ENCODE measurements at places on chromosomes 2 and 18. TPM values are rescaled to one million over a fixed set of nuclear protein-coding genes. Genes with fewer than 3 reads are reported as not detected.

HK2 gene
- total RNA-seq: 8.1 TPM

SS18 gene
- total RNA-seq: 88.9 TPM

GCKR gene
- 0.61 TPM for total RNA-seq

ALPG gene
- 2.4 TPM for total RNA-seq

GRCh38 chr2:64059270-64059669 lies 40.0 kb upstream of the VPS54 start:
- H3K4me3 ChIP-seq: no peak overlapping the region
- DNase-seq: no peak
- peaks cover 5% of the 10 kb centered on the region for H3K4me1 ChIP-seq
- H3K27ac ChIP-seq: no peak overlapping the region

GRCh38 chr2:7437141-7437540 lies 519.9 kb downstream of the RNF144A start:
- H3K4me3 ChIP-seq: no peak overlapping the region
- H3K27ac ChIP-seq: no peak overlapping the region
- H3K27me3 ChIP-seq: peaks cover 1% of the 10 kb centered on the region
- H3K4me1 ChIP-seq: no peaks in the 10 kb centered on the region
- DNase-seq: no peak

DNA sequence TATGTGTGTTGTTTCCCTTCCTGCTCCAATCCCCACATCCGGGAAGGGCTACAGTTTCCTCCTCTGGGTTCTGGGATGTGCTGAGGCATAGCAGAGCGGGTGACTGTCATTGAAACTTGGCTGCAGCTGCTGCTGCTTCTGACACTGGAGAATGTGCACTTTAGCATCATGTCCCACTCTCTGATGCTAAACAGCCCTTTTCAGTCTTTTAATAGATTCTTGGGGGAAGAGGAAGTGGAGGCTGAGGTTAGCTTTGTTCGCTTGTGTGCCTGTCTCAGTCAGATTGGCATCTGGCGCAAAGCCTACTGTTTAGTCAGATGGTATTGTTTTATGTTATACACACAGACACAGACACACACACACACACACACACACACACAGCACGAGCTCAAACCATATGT lies 136.5 kb upstream of the RND3 start:
- H3K36me3 ChIP-seq: no peaks in the 10 kb centered on the region
- peaks cover 2% of the 10 kb centered on the region for H3K27me3 ChIP-seq
- no peak for DNase-seq

DNA sequence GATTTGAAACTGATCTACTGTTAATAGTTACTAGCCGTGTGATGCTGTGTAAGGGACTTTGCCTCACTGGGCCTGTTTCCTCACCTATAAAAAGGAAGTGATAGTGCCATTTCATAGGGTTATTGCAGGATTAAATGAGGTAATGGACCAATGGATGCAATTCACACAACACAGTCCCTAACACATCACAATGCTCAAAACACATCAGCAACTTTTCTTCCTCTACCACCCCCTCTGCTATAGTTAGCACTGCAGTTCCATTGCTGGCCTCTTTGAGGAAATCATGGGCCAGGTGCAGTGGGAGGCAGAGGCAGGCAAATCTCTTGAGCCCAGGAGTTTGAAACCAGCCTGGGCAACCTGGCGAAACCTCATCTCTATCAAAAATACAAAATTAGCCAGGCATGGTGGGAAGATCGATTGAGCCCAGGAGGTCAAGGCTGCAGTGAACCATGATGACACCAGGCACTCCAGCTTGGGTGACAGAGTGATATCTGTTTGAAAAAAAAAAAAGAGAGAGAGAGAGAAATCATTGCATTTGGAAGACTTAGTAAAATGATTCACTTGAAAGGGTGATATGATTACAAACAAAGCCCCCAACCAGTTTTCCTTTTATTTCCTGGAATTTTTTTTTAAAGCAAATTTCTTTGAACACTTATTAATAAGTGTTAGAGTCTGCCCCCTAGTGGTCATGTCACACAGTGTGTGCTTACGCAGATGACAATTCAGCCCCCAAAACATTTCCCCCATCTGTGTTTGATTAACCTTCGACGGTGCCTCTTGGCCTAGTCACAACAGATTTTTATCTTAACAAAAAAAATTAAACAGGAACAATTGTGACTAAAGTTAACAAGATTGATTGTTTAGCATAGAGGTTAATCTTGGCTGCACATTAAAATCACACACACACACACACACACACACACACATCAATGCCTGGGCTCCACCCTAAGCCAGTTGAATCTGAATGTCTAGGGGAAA lies 88.6 kb upstream of the BCL11A start:
- no peak for DNase-seq
- peaks cover 3% of the 10 kb centered on the region for H3K36me3 ChIP-seq
- H3K27ac ChIP-seq: no peak overlapping the region
- no peak overlapping the region for H3K4me3 ChIP-seq
- H3K27me3 ChIP-seq: peaks cover 2% of the 10 kb centered on the region

DNA sequence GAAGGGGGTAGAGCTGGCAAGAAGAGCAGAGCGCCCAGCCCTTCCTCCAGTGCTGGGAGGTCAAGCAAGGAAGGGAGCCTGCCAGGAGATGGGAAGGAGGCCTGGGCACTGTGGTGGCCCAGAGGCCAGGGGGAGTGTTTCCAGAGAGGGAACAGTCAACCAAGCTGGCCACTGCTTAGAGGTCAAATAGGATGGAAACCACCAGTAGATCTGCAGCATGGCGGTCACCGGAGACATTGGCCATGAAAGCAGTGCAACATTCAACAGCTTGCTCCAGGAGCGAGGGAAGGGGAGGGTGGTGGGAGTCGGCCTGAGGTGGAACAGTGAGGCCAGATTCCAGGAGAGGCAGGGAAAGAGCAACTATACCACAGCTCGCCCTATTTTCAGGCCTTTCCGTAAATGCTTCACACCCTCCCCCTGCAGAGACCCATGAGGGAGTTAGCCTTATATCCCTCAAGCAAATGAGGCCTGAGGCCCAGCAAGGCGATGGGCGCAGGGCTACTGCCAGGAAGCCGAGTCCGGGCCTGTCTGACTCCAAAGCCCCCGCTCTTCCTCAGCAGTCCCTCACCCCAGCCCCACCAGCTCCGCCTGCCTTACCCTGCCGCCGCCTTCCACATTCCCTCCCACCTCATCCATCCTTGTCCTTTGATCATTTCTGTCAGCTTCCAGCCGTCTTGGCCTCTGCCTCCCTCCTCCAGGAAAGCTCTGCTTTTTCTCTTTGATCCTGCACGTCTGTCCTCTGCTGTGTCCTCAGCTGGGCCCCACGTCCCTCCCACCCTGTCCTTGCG lies 17.0 kb downstream of the KCNK3 start:
- no peak for DNase-seq
- H3K36me3 ChIP-seq: peaks cover 5% of the 10 kb centered on the region
- H3K4me3 ChIP-seq: no peak overlapping the region
- no peak overlapping the region for H3K27ac ChIP-seq
- peaks cover 11% of the 10 kb centered on the region for H3K27me3 ChIP-seq

DNA sequence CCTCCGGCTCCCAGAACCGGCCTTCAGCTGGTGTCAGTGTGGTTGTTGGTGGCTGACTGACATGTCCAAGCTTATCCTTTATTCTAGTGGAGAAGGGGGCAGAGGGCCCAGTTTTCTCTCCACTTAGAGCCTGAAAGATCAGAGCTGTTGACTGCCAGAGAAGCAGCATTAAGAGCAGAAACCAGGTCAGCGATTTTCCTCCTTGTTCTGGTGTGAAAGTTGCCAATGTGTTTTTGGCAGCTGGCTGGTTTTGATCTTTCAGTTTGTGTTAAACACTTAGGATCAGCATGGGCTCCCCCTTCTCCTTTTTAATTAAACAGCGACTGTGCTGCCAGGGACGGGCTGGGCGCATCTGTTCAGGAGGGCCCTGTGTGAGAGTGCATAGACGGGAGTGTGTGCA lies 100.9 kb downstream of the ASAP2 start:
- H3K4me1 ChIP-seq: peaks cover 11% of the 10 kb centered on the region
- peaks cover 5% of the 10 kb centered on the region for H3K27me3 ChIP-seq
- H3K36me3 ChIP-seq: no peaks in the 10 kb centered on the region
- H3K4me3 ChIP-seq: no peak overlapping the region
- no peak for DNase-seq
- no peak overlapping the region for H3K27ac ChIP-seq

Measured in glutamatergic neuron (in vitro differentiated cells).